HepG2 (cell line): ENCODE measurements at places on chromosomes 2 and 18.

GRCh38 chr2:170380267-170380666 is 202.3 kb downstream of the MYO3B start:
- H3K4me3 ChIP-seq: no peak overlapping the region
- H3K4me1 ChIP-seq: no peaks in the 10 kb centered on the region
- H3K27me3 ChIP-seq: no peaks in the 10 kb centered on the region
- DNase-seq: no peak

DNA sequence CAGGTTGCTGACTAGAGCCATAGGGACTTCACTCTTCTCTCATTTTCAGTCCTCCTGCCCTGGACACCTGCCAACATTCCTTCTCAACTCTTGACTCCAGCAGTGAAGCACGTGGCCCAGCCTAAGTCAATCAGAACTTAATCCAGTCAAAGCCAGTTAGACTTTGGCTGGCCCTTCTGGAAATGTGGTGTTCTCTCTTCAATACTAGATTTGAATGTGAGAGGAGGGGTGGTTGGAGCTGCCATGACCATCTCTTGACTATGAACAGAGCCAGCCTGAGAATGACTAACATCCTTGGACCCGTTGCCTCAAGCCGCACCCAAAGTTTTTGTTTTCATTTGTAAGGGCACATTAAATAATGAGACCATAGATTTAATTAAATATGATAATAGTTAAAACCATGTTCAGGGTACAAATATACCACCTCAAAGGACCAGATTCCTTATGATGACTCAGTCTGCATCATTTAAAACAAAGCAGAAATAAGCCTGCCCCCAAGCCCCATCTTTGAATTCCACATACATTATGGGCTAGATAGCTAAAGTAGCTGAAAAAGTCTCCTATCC is 49.7 kb upstream of the RASGRP3 start:
- peak; percentile 23 for DNase-seq
- 0 out of 3 replicates have a peak, but pooled peaks cover 2% of the 10 kb centered on the region for H3K27me3 ChIP-seq
- H3K4me3 ChIP-seq: no peak overlapping the region
- H3K27ac ChIP-seq: no peak overlapping the region
- no peaks in the 10 kb centered on the region for H3K4me1 ChIP-seq

GRCh38 chr2:24482972-24483300 is 8.1 kb upstream of the NCOA1 start:
- H3K27ac ChIP-seq: no peak overlapping the region
- H3K36me3 ChIP-seq: no peaks in the 10 kb centered on the region
- peaks cover 17% of the 10 kb centered on the region for H3K4me1 ChIP-seq
- H3K27me3 ChIP-seq: no peaks in the 10 kb centered on the region
- no peak for DNase-seq

- H3K27me3 ChIP-seq: no peaks in the 10 kb centered on the region
- no peaks in the 10 kb centered on the region for H3K36me3 ChIP-seq
- peaks cover 15% of the 10 kb centered on the region for H3K4me1 ChIP-seq
- DNase-seq: no peak
These were observed 178.8 kb upstream of the ST6GAL2 start for GRCh38 chr2:107064750-107065149.

GRCh38 chr2:152189622-152190495 is 14.3 kb upstream of the STAM2 start:
- peaks cover 18% of the 10 kb centered on the region; the same call in 1 of the 2 replicates for H3K4me1 ChIP-seq
- H3K4me3 ChIP-seq: no peak overlapping the region
- H3K27me3 ChIP-seq: no peaks in the 10 kb centered on the region
- peak; percentile 71 for DNase-seq
- H3K36me3 ChIP-seq: no peaks in the 10 kb centered on the region
- H3K27ac ChIP-seq: no peak overlapping the region

DNA sequence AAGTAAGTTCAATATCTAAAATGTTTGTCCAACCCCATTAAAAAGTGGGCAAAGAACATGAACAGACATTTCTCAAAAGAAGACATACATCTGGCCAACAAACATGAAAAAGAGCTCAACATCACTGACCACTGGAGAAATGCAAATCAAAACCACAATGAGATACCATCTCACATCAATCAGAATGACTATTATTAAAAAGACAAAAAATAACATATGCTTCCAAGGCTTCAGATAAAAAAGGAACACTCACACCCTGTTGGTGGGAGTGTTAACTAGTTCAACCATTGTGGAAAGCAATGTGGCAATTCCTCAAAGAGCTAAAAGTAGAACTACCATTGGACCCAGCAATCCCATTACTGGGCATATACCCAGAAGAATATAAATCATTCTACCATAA is 931.1 kb downstream of the LRP1B start:
- H3K4me3 ChIP-seq: no peak overlapping the region
- no peaks in the 10 kb centered on the region for H3K27me3 ChIP-seq
- H3K4me1 ChIP-seq: no peaks in the 10 kb centered on the region
- H3K27ac ChIP-seq: no peak overlapping the region
- no peaks in the 10 kb centered on the region for H3K36me3 ChIP-seq
- DNase-seq: no peak

DNA sequence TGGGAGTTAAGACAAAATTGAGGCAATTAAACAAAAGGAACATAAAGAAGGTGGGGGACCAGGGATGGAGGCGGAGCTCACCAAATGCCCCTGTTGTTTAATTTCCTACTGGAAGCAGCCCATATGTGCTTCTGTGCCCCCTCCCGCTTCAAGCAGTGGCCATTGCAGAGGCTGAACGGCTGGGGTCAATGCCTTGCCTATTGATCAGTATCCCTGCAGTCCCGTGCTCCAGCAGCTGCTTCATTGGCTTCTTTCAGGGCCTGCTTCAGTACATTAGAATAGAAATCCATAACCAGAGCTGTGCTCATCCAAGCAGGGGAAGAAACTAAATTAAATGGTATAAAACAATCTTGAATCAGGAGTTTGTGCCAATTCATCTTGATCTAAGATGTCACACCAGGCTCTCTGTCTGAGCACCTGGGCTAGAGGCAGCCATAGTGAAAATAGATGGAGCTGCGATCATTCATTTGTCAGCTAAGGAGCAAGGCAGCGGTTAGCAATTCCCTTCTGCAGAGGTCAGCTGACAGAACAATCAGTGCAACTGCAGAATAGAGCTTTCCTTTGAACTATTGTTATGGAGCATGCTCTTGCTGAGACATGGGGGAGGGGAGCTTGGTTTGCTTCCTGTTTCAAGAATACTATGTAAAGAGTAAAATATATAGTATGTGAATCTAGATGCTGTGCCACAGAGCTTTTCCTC is 222.4 kb downstream of the WDR7 start:
- H3K4me3 ChIP-seq: no peak overlapping the region
- H3K36me3 ChIP-seq: no peaks in the 10 kb centered on the region
- H3K27me3 ChIP-seq: no peaks in the 10 kb centered on the region
- H3K4me1 ChIP-seq: no peaks in the 10 kb centered on the region

DNA sequence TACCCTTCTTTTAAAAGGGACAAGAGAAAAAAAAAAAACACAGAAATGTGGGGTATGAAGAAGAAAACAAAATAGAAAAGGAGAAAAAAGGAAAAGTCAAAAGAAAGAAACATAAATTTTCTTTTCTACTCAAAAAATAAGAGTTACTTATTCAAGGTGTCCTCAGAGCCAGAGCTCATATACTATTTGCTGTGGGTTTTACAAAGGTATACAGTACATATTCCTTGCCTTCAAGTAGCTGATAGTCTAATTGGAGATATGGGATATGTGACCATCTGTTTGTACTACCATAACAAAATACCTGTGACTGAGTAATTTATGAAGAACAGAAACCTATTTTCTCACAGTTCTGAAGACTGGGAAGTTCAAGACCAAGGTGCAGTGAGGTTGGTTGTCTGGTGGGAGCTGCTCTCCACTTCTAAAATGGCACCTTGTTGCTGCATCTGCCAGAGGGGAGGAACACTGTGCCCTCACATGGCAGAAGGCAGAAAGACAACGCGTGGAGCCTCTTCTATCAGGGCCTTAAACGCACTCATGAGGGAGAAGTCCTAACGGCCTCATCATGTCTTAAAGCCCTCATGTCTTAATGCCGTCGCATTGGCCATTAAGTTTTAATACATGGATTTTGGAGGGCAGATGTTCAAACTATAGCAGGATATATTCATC is 33.9 kb downstream of the NBAS start:
- H3K4me1 ChIP-seq: peaks cover 3% of the 10 kb centered on the region
- no peaks in the 10 kb centered on the region for H3K27me3 ChIP-seq
- H3K4me3 ChIP-seq: no peak overlapping the region

DNA sequence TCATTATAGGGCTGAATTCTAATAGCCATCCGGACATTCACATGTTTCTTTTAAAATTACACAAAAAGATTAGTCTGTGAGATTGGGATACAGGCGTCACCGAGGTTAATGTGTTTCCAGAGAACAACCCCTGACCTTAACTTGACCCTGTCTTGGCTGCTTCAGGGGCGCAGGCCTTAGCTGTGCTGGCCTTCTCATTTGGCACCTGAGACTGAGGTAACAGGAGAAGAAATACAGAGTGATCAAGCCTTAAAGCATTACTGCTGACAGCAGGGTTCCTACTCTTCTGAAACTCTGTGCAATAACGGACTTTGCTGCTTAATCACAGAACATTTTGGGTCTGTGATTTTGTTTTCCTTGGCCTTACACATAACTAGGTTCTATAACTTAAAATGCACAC is 92.6 kb downstream of the RAPH1 start:
- no peak overlapping the region for H3K27ac ChIP-seq
- H3K36me3 ChIP-seq: peaks cover 15% of the 10 kb centered on the region
- peaks cover 14% of the 10 kb centered on the region; the same call in 1 of the 2 replicates for H3K4me1 ChIP-seq
- DNase-seq: no peak

GRCh38 chr2:112671801-112672200 is 26.1 kb downstream of the SLC20A1 start:
- no peaks in the 10 kb centered on the region for H3K36me3 ChIP-seq
- H3K4me3 ChIP-seq: no peak overlapping the region
- peaks cover 23% of the 10 kb centered on the region for H3K4me1 ChIP-seq
- DNase-seq: no peak
- H3K27me3 ChIP-seq: no peaks in the 10 kb centered on the region; the same call in 2 of the 3 replicates

GRCh38 chr2:140624200-140624599 is 1506.6 kb downstream of the LRP1B start:
- H3K36me3 ChIP-seq: no peaks in the 10 kb centered on the region
- H3K27me3 ChIP-seq: no peaks in the 10 kb centered on the region
- H3K27ac ChIP-seq: no peak overlapping the region
- no peaks in the 10 kb centered on the region for H3K4me1 ChIP-seq
- H3K4me3 ChIP-seq: no peak overlapping the region

DNA sequence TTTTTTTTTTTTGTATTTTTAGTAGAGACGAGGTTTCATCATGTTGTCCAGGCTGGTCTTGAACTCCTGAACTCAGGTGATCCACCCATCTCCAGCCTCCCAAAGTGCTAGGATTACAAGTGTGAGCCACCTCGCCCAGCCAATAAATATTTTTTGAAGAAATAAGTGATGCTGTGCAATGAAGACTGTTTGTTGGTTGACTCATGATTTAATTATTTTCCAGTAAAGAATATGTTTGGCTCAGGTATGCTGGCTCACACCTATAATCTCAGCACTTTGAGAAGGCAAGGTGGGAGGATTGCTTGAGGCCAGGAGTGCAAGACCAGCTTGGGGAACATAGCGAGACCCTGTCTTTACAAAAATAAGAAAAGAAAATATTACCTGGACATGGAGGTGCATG is 41.8 kb upstream of the LPIN2 start:
- H3K4me3 ChIP-seq: no peak overlapping the region
- no peaks in the 10 kb centered on the region for H3K36me3 ChIP-seq
- no peak for DNase-seq
- H3K27ac ChIP-seq: no peak overlapping the region
- H3K4me1 ChIP-seq: peaks cover 96% of the 10 kb centered on the region

GRCh38 chr2:1528273-1529064 is 115.2 kb downstream of the TPO start:
- no peak overlapping the region for H3K27ac ChIP-seq
- H3K36me3 ChIP-seq: no peaks in the 10 kb centered on the region
- H3K27me3 ChIP-seq: no peaks in the 10 kb centered on the region

- no peak for DNase-seq
- H3K4me3 ChIP-seq: no peak overlapping the region
- no peaks in the 10 kb centered on the region for H3K36me3 ChIP-seq
- H3K4me1 ChIP-seq: no peaks in the 10 kb centered on the region
- H3K27ac ChIP-seq: no peak overlapping the region
These were observed 193.8 kb downstream of the IKZF2 start for GRCh38 chr2:212957624-212958023.

DNA sequence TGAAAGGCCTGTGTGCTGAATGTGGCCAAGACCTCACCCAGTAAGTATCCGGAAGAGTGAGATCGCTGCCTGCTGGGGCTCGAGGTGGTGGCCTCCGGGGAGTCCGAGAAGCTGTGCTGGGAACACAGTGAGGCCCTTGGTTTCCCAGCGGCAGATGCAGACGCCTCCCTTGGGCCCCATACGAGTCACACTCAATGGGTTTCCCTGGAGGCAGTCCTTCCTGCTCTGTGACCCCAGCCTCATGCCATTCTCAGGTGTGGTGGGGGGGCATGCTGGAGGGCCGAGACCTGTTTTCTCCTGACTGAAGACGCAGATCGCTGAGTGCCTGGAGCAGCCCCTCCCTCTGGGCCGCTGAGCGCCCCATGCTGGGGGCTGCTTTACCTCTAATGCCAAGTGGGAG is 15.7 kb downstream of the CTDP1 start:
- H3K4me3 ChIP-seq: no peak overlapping the region
- no peaks in the 10 kb centered on the region for H3K4me1 ChIP-seq
- H3K36me3 ChIP-seq: peaks cover 12% of the 10 kb centered on the region
- DNase-seq: no peak

GRCh38 chr18:36295880-36296301 is 1.6 kb upstream of the FHOD3 start:
- no peaks in the 10 kb centered on the region; the same call in none of the 2 replicates for H3K27me3 ChIP-seq
- no peaks in the 10 kb centered on the region for H3K36me3 ChIP-seq
- H3K4me3 ChIP-seq: no peak overlapping the region
- peaks cover 9% of the 10 kb centered on the region; the same call in 1 of the 2 replicates for H3K4me1 ChIP-seq
- no peak overlapping the region for H3K27ac ChIP-seq

- no peaks in the 10 kb centered on the region for H3K27me3 ChIP-seq
- no peak overlapping the region for H3K4me3 ChIP-seq
- DNase-seq: no peak
- no peak overlapping the region for H3K27ac ChIP-seq
- no peaks in the 10 kb centered on the region for H3K36me3 ChIP-seq
- H3K4me1 ChIP-seq: peaks cover 9% of the 10 kb centered on the region
These were observed 102.9 kb upstream of the THUMPD2 start for GRCh38 chr2:39881948-39882347.

GRCh38 chr2:168910330-168910729 is 9.2 kb downstream of the G6PC2 start:
- H3K36me3 ChIP-seq: no peaks in the 10 kb centered on the region
- H3K27ac ChIP-seq: no peak overlapping the region
- H3K4me1 ChIP-seq: no peaks in the 10 kb centered on the region
- H3K27me3 ChIP-seq: peaks cover 5% of the 10 kb centered on the region
- DNase-seq: no peak

GRCh38 chr2:57882895-57883515 is 163.6 kb upstream of the VRK2 start:
- H3K4me3 ChIP-seq: peak overlapping the region; percentile 3
- no peaks in the 10 kb centered on the region for H3K27me3 ChIP-seq
- peaks cover 13% of the 10 kb centered on the region for H3K4me1 ChIP-seq

- H3K4me1 ChIP-seq: no peaks in the 10 kb centered on the region; the same call in 1 of the 2 replicates
- DNase-seq: no peak
These were observed 4.0 kb upstream of the DSG2 start for GRCh38 chr18:31493941-31494340.

DNA sequence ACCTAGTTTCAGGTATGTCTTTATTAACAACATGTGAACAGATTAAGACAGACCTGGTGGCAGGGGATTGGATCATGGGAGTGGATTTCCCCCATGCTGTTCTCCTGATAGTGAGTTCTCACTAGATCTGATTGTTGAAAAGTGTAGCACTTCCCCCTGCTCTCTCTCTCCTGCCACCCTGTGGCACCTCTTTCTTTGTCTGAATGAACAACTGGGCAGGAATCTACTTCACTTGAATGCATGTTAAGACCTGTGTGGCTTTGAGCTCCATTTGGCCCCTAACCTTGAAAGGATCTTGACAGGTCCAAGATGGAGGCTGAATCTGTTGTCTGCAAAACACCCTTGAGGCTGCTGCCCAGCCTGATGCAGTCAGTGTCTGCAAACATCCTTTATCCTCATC is 194.4 kb downstream of the RNF144A start:
- H3K4me1 ChIP-seq: no peaks in the 10 kb centered on the region
- no peak overlapping the region for H3K27ac ChIP-seq
- no peaks in the 10 kb centered on the region for H3K27me3 ChIP-seq
